ENCODE measurements at places on chromosomes 12 and 14.

GRCh38 chr14:105899657-105900397 lies 373.4 kb downstream of the TMEM121 start:
- DNase-seq: no peak

- DNase-seq: no peak
Measured at GRCh38 chr12:104738331-104738730, 219.8 kb downstream of the SLC41A2 start.

- peak; percentile 45 for DNase-seq
Measured at GRCh38 chr14:87745507-87746118, 247.4 kb downstream of the GALC start.

- DNase-seq: no peak
Measured at GRCh38 chr14:99245564-99246511, 26.2 kb downstream of the BCL11B start.

DNA sequence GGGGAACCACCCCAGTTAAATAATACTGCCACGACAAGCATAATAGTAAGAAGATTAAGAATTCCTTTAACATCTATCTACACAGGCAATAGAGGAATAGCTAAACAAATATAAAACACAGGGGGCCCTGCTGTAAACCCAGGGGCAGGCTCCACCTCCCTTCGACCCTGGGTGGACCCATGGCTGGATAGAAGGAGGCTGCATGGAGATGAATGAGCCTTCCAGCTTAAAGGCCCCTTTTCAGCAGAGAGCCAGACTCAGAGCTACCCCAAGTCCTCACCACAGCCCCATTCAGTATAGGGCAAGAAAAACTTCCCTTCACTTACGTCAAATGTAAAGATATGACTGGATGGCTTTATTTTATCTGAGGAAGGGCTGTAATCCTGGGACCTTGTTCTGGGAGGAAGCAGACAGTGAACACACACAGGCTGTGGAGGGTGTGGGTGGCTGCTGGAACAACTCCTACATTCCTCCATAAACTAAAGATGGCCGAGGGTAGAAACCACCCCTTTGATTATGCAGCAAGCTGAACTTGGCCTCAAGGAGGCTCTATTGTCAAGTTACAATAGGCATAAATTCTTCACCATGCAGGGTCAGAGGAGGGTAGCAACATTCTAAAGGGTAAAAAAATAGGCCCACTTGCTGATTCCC lies 30.4 kb downstream of the NUAK1 start:
- no peak for DNase-seq

- no peak for DNase-seq
Measured at GRCh38 chr14:29955087-29955486, 27.4 kb upstream of the PRKD1 start.

- DNase-seq: peak; percentile 67
Measured at GRCh38 chr12:18578191-18578590, 159.6 kb downstream of the PLCZ1 start.

GRCh38 chr12:98002887-98003493 lies 512.4 kb upstream of the TMPO start:
- peak; percentile 32 for DNase-seq

DNA sequence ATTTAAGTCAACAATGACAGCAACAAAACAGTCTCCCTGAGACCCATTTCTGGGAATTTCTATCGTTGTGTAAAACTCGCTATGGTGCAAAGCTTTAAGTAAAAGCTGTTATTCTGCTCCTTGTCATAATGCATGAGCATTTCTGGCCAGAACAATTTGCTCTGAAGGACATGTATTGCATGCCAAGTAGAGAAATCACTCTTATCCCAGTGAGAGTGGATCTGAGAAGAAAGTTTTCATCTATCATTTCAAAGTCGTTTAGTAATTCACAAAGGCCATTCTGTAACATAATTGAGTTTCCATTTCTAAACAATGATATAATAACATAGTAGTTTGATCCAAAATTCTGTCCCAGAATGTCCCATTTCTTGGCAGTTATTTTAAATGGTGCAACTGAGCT lies 86.6 kb downstream of the TBC1D30 start:
- DNase-seq: no peak

DNA sequence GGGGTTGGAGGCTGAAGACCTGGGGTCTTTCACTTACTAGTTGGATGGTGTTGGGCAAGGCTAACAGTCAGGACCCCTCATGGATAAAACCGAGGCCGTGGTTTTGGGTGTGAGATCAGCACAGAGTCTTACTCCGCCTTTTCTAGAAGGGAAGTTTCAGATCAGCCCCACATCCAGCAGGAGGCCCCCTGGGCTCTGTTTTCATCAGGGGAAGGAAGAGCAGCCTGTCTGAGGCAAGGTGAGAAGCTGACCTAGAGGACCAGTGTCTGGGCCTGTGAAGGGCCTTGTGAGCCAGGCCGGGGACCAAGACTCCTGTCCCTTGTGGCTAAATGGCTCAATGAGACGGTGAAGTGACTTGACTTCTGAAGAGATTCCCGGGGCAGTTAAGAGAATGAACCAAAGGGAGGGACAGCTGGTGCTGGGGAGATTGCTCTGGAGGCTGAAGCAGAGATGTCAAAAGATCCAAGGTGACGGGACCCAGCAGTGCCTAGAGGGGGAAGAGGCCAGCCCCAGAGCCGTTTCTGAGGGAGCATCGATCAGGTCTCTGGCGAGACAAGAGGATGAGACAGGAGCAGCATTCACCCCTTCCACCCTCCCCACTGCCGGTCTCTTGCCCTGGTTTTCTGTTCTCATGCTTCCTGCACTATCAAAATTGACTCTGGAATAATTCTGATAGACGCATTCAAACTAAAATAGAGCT lies 40.1 kb upstream of the TSPAN9 start:
- DNase-seq: no peak

DNA sequence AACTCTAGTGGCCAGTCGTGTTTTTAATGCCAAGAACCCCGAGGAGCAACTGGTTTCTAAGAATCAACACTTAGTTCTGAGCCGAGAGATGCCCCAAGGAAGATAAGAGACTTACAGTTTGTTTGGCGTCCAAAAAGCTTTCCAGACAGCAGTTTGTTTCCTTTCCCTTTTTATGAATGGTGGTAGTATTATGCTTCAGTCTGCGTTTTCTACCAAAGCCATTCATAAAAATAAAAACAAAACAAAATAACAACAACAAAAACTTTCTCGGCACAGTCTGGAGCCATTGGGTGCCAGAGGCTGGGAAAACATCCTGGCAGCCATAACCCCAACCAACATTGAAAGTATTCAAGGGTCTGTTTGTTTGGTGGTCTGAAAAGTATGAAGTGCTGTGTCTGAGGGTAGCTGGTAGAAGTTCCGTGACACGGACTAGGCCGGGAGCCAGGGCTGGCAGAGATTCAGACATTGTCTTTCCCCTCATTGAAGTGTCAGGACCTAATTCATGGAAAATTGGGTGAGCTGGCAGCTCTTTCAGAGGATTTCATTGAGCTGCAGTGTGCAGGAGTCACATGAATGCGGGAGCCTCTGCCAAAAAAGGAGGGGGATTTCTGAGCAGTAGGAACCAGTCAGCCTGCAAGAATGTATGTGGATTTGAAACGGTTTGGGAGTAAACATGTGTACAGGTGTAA lies 124.2 kb downstream of the HMGA2 start:
- DNase-seq: peak; percentile 75

- no peak for DNase-seq
Measured at GRCh38 chr12:119153477-119154434, 25.0 kb upstream of the HSPB8 start.

- no peak for DNase-seq
Measured at GRCh38 chr14:99880651-99881420, 87.6 kb downstream of the EML1 start.

- DNase-seq: no peak
Measured at GRCh38 chr14:96660123-96660522, 137.1 kb upstream of the VRK1 start.

DNA sequence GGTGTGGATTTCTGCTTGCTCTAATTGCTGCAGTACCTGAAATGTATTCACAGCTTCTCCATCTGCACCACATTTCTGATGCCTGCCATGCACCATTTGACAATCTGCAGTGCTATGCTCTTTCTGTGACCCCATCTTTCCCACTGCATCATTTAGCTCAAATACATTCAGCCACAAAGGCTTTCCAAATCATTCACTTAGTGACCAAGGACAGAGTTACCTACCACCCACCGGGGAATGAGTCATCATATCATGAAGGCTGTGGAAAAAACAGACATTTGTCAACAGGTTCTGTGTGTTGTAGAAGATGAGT lies 465.5 kb upstream of the ATP2B1 start:
- DNase-seq: no peak

GRCh38 chr14:102442241-102443211 lies 67.0 kb downstream of the ANKRD9 start:
- peak; percentile 53 for DNase-seq

- DNase-seq: no peak
Measured at GRCh38 chr12:111196532-111196931, 172.4 kb downstream of the PHETA1 start.

- no peak for DNase-seq
Measured at GRCh38 chr12:51517800-51518199, 73.2 kb upstream of the SCN8A start.

DNA sequence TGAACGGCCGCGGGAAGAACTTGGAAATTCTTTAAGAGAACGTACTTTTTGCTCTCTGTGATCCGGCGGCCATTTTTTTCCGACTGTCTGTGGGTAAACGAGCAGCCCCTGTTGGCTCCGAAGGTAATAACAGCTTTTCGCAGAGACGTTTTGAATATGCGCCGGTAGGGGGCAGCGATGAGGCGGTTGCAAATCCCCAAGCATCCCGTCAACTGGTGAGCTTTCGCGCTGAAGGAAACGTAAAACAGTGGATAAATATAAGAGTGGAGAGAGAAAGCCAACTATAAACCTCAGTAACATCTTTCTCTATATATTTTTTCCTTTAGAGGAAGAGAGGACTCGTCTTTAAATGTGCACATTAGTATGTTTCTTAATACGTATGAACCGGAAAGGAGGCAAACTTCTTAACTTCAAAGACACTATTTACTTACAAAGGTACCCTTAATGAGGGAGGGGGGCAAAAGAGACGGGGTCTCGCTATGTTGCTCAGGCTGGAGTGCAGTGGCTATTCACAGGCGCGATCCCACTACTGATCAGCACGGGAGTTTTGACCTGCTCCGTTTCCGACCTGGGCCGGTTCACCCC lies 9.6 kb upstream of the NEMF start:
- DNase-seq: peak; percentile 85

- no peak for DNase-seq
Measured at GRCh38 chr12:119341020-119341419, 6.5 kb downstream of the CCDC60 start.

DNA sequence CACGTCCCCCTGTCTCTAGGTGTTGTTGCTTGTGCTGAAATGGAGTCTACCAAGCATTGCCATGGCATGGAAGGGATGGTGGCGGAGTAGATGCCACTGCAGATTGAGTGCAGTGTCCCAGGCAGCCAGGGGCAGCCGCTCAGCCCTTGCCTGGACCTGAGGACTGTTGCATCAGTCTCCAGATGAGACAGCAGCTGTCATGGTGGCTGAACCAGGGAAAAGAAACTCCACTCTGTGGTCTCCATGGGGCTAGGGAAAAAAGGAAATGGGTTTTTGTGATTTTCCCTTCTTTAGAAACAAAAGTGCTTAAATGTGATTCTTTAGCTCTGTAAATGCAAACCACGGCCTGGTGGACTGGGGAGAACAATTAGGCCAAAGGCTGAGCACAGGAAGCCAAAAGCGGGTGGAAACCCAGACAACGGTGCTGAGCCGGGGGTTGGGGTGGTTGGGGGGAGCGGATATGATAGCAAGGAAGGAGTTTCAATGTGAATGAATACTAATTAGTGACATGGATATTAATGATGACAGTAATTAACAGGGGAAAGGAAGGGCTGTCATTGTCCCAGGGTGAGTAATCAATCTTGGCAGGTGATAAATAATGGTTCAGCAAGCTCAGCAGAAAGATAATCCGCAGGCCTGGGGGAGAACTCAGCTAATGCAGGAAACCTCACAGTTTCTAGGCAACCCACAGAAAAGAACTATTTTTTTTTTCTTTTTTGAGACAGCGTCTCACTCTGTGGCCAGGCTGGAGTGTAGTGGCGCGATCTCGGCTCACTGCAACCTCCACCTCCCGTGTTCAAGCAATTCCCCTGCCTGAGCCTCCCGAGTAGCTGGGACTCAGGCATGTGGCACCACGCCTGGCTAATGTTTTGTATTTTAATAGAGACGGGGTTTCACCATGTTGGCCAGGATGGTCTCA lies 442.6 kb downstream of the DPF3 start:
- DNase-seq: no peak

- no peak for DNase-seq
Measured at GRCh38 chr12:7479771-7480170, 23.8 kb downstream of the CD163 start.

DNA sequence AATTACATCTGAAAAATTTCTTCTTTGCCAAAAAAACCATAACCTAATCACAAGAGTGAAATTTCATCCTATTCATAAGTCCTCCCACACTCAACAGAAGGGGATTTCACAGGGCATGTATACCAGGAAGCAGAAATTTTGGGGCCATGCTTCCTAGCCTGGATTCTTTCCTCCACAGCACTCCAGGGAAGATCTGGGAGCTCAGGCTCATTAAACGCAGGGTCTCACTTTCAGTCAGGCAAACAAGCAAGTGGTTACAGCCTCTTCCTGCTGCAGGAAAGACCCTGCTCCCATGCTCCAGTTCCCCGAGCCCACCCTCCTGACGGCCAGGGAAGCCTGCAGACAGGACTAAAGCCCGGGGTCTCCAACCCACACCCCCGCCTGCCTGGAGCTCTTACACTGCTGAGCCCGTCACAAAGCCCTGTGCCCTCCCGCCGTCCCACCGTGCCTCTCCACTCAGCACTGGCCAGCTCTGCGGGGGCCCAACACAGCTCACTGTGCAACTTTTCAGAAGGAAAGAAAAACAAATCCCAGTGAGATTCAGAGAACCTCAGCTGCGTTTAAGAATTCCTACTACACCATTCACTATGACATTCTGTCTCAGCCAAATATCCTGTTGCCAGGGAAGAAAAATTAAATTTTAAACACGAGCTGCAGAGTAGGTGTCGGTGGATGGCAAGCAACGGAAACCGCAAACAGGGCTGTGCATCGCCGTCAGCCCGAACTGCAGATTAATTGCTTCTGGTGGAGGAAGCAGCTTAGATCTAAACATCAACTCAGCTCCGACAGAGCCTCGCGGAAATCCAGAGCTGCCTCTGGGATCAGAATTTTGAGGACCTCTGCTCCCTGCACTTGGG lies 106.7 kb upstream of the SFSWAP start:
- DNase-seq: no peak

DNA sequence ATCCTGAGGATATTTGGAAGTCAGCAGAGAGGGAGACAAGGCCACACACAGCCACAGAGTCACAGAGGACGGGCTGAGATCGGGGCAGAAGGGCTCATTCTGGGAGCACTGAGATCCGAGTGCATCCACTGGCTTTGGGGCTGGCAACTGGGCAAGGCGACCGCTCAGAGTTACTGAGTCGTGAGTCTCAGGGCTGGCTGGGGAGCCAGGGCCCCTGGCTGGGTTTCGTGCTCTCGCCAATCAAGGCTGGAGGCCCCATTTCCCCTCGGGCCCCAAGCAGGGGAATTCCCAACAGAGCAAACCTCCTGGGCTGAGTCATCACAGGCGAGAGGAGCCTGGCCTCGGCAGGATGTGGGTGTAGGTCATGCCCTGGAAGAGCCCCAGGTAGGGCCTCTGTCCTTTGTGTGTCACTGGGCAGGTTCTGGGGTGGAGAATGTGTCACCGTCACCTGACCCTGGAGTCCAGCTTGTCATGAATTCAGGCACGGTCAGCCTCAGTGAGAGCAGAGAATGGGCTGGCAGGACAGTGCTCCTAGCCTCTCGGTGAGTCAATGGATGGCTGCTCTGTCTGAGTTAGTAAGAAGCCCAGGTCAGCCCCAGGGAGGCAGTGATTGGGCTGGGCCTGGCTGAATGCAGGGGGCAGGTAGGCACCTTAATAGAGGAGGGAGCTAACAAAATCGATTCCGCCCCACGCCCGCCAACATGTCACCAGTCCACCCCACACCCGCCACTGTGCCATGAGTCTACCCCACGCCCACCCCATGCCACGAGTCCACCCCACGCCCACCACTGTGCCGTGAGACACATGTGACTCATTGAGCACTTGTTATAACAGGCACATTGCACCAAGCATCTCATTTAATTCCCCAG lies 16.9 kb downstream of the ASB2 start:
- DNase-seq: peak; percentile 89
